Peyer's patch (tissue), 4 donors: ENCODE measurements at places on chromosomes 13 and 19.

DNA sequence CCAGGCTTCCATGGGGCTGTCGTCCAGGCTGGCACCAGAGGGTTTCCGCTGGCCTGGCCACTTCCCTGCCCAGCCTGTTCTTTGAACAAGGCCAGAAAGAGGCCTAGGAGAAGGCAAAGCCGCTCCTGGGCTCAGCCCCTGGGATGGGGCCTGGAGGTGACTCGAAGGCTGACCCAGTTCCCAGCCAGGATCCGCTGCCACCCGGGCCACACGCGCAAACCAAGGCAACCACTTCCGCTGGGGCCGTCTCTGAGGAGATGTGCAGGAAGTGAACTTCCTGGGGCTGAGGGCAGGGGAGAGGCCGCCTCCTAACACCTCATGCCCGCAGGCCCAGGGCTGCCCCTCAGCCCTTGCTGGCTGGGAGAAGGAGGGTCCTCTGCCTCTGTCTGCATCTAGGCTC is 15.2 kb downstream of the PLEKHF1 start:
- DNase-seq, result peak; percentile 64

GRCh38 chr13:96460609-96461008 is 370.7 kb downstream of the HS6ST3 start:
- DNase-seq, result no peak

DNA sequence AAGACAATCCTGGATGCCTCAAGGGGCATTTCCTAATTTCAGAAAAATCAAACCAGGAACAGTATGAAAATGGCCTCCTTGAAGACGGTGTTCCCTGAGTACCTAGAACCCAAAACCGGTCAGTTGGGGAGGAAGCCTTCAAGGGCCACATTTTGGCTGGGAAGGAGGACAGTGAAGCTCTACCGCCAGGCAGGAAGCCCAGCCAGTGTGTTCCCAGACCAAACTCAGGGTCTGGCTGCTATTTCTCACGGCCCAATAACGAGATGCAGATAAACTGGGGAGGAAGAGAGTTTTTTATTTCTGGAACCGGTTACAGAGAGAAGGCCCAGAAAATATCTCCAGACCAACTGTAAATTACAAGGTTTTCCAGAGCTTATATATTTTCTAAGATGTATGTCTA is 24.3 kb upstream of the CEACAM21 start:
- DNase-seq, result no peak

GRCh38 chr13:33125821-33126570 is 109.8 kb downstream of the KL start:
- DNase-seq, result no peak

DNA sequence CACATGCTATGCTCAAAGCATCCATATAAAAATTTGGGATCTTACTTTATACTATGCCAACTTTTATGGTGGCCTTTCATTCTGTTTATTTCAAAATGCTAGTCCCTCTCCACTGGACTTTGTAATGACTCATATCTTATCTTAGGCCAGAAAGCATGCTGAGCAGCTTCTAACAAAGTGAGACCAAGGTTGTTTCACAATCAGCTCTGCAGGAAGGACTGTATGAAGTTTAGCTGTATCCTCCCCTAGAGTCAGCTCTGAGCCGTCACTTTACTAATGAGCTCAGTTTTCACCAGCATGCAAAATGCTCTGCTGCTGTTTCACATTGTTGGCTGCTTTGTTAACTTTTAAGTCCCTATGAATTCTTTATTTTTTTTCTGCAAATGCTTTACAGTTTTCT is 1608.8 kb downstream of the OLFM4 start:
- no peak for DNase-seq

DNA sequence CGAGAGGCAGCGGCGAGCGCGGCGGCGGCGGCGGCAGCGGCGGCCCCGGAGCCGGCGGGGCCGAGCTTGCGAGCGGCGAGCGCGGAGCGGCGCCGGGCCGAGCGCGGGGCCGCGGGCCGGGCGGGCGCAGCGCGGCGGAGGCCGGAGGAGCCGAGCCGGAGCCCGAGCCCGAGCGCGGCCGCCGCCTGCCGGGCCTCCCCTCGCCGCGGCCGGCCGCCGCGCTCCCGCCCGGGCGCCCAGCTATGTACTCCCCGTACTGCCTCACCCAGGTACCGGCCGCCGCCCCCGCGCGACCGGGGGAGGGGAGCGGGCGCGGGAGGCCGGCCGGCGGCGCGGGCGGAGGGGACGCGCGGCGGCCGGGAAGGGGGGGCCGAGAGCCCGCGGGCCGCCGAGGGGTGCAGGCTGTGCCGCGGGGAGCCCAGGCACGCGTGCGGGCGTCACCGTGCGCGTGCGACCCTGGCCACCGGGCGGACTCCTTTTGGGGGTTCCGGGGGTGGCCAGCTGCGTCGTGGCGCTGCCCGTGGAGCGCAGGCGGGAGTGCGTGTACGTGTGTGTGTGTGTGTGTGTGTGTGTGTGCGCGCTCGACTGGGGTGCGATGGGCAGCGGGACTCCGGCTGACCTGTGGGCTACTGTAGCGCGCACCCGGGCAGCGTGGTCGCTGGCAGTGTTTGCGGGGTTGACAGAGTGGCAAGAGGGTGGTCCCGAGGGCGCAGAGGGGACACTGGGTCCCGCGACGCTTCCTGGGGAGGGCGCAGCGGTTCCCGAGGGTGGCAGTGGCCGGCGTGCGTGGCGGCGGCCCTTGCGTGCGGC is 526 bp downstream of the NFIX start:
- DNase-seq, result peak; percentile 68

GRCh38 chr13:106109391-106109791 is 426.1 kb downstream of the EFNB2 start:
- DNase-seq, result no peak
